ENCODE measurements at places on chromosomes 6 and 20.
A peak's percentile ranks its signal among the peaks of the same experiment; 100 is the strongest.

DNA sequence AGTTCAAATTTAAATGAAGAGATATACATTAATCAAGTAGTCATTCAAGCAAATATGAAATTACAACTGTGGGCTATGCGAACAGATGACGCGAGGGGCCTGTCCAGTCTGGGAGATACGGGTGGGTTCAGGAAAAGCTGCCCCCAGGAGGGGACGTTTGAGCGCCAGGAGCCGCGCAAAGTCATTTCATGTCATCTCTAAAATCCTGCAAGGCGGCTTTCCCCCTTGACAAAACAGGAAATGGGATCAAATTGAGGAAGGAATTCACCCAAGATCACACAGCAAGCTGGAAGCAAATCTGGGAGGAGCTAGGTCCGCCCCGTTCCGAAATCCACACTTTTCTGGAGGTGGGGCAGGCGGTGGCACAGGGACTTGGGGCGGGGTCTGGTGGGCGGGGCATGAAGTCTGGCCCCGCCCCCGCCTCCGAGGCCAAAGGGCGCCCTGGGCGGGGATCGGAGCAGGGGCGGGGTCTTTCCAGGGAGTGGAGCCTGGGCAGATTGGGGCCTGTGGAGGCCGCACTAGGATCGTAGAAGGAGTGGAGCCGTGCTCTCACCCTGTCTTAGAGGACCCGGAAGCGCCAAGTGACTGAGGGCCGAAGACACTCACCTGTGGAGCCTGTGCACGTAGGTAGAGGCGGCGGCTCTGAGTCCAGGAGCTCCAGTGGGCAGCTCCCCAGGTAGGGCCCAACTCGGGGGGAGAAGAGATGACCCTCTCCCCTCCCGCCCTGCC is at the start of gene LPIN3:
Gene LPIN3 (plus strand): TSS at position 495 of the 729 bp plus-strand sequence. CDS start 4,983 bp downstream, outside the sequence.
- peak; percentile 97 for DNase-seq

DNA sequence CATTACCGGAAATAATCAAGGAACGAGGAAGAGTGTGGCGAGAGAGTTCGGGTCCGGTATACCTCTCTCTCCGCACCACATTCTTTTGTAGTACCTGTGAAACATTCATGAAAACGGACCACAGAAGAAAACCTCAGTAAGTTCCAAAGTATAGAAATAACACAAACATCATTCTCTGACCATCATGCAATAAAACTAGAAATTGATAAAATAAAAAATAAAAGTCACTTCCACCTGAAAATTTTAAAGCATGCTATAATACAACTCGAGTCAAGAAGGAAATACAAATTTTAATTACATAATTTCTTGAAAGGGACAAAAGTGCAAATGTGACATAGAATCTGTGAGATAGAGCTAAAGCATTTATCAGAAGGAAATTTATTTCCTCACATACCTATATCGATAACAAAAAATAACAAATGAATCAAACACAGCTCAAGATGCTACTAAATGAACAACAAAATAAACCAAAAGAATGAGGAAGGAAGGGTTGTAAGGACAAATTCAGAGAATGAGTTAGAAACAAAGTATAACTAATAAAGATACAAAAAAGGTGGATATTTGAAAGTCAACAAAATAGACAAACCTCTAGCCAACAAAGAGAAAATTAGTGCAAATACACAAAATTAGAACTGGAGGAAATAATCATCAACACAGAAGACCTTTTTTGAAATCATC is 84.2 kb downstream of the TRIM27 start:
- DNase-seq: no peak

- peak; percentile 81 for DNase-seq
Measured at GRCh38 chr20:44384423-44385027, 29.0 kb downstream of the HNF4A start.

- peak; percentile 78 for DNase-seq
Measured at GRCh38 chr6:166627875-166628801, 1.1 kb upstream of the RPS6KA2 start.

GRCh38 chr6:123519189-123519505 is 117.6 kb downstream of the TRDN start:
- DNase-seq: no peak

GRCh38 chr6:153767127-153767526 is 271.9 kb upstream of the OPRM1 start:
- no peak for DNase-seq

DNA sequence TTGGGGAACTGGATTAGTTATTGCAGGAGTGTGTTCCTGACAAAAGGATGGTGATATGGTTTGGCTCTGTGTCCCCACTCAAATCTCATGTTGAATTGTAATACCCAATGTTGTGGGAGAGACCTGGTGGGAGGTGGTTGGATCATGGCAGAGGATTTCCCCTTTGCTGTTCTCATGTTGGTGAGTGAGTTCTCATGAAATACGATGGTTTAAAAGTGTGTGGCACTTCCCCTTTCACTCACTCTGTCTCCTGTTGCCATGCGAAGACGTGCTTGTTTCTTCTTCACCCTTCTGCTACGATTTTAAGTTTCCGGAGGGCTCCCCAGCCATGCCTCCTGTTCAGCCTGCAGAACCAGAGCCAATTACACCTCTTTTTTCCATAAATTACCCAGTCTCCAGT is 16.2 kb upstream of the TREM1 start:
- DNase-seq: no peak

DNA sequence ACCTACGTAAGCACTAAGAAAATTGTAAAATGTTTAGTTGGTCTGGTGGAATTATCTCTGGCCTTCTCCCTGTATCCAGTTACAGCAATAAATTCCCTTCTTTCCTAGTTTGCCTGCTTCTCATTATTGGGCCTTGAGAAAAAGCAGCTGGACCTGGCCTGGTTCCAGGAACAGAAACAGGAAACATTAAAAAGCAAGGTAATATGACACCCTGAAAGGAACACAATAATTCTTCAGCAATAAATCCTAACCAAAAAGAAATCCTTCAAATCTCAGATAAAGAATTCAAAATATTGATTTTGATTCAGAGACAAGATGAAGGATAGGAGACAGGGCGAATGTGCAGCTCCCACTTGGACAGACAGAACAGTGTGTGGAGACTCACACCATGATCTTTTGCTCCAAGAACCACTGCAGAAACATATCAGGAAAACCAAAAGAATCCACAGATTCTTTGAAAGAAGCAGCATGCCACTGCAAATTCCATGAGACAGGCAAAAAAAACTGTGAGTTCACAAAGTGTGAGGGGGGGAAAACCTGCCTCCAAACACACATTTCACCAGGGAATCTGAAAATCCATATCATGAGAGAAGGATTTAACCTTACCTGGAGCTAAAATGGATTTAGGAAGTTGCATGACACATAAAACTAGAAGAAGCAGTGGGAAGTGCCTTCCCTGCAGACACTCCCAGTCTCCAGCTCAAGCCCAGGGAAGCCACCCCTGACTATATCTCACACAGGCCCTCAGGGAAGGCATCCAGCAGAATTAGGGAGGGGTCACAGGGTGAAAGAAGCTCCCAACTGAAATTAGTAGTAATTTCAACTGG is 28.9 kb downstream of the TREM1 start:
- DNase-seq: no peak

GRCh38 chr6:138258197-138258596 is 39.9 kb upstream of the PBOV1 start:
- no peak for DNase-seq

- peak; percentile 55 for DNase-seq
Measured at GRCh38 chr6:72464791-72465691, 156.8 kb upstream of the KCNQ5 start.

DNA sequence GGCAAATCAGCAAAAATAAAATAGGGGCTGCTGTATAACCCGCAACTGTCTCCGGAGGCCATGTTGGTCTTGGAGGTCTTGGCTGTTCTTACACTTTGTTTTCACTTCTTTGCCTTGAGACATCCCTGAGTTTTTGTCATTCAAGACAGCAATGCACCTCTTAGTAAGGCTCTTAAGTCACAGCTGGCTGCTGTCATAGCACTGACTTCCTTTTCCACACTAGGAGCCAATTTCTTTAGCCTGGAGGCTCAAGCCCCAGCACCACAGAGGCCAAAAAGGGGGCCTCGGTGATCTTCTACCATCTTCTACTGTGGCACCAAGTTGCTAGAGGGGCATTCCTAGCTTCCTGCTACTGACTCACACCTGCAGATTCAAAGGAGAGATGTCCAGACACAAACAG is 536.3 kb downstream of the CDH26 start:
- DNase-seq: no peak

GRCh38 chr6:90375681-90376439 is 79.2 kb upstream of the BACH2 start:
- peak; percentile 52 for DNase-seq

DNA sequence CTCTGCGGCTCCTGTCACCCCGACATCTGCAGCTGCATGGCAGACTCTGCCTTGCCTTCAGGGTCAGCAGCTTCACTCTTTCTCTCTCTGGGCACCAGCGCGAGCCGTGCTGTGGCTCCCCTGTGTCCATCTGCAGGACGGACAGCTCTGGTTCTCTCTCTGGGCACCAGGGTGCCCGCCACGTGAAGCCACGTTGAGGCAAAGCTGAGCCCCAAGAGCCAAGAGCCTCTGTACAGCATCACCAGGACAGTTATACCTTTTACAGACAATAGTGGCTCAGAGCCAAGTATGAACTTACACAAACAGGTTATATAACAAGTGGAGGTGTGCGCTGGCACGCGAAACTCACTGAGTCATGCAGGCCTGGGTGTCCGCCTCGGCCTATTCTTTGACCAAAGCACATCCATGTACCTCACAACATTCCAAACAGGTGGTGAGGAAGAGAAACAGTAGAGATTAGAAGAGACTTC is 50.8 kb downstream of the FAM50B start:
- no peak for DNase-seq

GRCh38 chr6:18293076-18293904 is 29.0 kb upstream of the DEK start:
- peak; percentile 24 for DNase-seq

DNA sequence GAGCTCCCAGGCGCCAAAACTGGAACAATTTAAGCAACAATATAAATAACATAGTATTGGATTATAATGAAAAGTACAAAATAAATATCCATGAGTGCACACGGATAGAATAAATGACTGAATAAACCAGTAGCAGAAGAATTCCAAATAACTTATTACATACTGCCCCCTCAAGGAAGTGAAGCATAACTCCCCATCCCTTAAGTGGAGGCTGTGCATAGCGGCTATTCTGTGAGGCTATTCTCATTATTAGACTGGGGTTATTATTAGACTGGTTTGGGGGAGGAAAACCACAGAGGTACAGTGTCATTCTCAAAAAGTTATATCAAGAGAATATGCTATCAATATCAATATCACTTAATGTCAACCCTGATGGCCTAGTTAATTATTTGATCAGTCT is 94.4 kb upstream of the SIRPA start:
- DNase-seq: peak; percentile 60

DNA sequence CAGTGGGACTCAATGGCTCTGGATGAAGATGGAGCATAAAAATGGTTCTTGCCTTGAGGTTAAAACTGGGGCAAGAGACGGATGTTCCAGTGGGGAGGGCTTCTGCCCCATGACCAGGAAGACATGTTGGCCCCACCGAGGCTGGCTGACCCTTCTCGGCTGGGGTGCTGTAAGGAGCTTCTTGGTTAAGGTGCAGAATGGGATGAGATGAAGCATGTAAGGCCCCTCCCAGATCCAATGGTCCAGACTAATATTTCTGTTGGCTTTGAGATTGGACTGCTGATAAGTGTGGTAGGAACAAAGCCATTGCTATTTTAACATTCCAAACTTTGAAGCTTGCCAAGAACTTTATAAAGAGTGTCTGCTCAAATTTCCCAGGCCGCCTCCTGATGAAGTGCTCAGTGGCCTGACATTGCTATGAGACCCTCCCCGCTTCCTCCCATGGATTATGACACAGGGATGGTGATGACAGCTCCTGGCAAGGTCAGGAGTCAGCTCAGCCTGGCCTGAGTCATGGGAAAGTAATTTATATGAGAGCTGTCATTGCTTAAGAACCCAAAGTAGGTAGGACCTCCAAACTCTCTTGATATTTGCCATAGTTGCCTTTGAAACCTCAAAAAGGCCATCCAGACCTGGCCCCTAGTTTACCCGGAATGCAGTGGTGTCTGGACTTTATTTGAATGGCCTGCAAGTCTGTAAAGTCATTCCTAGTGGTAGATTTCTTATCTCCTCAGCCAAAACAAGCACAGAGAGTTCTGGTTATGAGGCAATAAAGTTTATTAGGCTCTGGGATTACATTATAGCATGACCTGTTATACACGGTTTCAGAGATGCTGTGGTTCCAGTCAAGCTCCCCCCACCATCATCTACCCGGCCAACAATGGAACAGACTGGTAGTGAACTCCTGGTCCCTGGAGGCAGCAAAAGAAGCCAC is 55.2 kb downstream of the TGM2 start:
- peak; percentile 86 for DNase-seq

GRCh38 chr20:35502352-35502751 is 27.1 kb downstream of the C20orf173 start:
- DNase-seq: no peak

- DNase-seq: no peak
Measured at GRCh38 chr6:130604841-130605399, 222.3 kb upstream of the SMLR1 start.

- no peak for DNase-seq
Measured at GRCh38 chr20:53654932-53655624, 61.4 kb upstream of the ZNF217 start.

- no peak for DNase-seq
Measured at GRCh38 chr6:7902221-7902620, 8.4 kb downstream of the TXNDC5 start.

GRCh38 chr6:12459945-12460661 is 169.9 kb downstream of the EDN1 start:
- DNase-seq: peak; percentile 23

- DNase-seq: peak; percentile 39
Measured at GRCh38 chr6:114747995-114748625, 405.3 kb upstream of the HS3ST5 start.

DNA sequence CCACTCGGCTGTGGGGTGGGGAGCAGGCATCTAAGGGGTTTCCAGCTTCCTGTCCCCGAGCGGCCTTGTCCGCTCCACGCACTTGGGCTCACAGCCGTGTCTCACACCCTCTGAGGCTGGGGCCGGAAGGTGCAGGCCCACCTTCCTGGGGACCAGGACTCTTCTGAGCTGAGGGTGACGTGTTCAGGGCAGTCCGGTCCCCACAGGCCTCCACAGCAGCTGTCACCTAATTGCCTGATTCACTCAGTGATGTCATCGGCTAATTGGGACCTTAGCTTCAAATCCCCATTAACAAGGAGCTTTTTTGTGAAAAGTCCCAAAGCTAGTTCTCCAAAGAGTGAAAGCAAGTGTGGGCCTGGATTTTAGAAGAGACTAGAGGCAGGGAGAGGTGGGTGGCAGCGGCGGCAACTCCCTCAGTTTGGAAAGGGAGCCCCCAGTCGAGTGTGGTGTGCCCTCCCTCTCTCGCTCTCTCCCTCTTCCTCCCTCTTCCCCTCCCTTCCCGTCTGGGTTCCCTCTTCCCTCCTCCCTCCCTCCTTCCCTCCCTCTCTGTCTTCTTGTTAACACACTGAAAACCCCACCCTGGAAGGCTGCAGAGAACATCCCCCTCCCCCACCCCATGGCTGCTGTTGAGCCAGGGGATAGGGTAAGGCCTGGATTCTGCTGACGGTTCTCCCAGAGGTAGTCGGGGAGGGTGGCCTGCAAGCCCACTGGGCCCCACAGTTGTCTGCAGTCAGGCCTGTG is 39.0 kb downstream of the MYT1 start:
- DNase-seq: no peak

GRCh38 chr20:20731000-20731944 is 18.8 kb upstream of the RALGAPA2 start:
- DNase-seq: no peak

All from GM03348 (cell line).